Vagina (tissue), 2 donors: ENCODE measurements at places on chromosomes 1 and 21.

DNA sequence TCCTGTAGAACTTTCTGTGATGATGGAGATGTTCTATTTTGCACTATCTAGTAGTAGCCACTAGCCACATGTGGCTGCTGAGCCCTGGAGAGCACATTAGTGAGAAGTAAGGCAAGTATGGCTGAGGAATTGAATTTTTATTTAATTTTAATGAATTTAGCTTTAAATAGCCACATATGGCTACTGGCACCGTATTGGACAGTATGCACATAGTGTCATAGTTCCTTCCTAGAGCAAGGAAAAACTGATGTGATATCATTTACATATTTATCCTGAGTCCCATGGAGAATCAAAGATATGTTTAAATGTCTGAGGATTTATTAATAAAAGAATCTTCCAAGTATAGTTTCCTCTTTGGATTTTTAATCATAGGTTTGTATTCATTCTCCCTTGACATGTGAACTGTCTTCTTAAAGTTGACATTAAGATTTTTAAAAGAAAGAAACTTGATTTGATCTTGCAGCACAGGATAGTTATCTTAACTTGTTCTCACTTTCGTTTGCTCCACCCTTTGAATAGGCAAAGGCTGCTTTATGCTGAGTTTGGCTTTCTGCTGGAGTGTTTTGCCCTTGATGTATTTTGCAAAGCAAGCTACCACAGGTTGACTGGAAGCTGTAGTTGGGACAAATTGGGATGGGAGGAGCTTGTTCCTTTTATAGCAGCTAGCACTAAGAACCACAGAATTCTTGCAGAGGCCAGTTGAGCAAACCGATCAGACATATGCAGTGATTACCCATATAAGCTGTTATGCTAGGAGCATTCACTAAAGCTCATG, 129.7 kb downstream of the VPS13D start:
- no peak for DNase-seq

DNA sequence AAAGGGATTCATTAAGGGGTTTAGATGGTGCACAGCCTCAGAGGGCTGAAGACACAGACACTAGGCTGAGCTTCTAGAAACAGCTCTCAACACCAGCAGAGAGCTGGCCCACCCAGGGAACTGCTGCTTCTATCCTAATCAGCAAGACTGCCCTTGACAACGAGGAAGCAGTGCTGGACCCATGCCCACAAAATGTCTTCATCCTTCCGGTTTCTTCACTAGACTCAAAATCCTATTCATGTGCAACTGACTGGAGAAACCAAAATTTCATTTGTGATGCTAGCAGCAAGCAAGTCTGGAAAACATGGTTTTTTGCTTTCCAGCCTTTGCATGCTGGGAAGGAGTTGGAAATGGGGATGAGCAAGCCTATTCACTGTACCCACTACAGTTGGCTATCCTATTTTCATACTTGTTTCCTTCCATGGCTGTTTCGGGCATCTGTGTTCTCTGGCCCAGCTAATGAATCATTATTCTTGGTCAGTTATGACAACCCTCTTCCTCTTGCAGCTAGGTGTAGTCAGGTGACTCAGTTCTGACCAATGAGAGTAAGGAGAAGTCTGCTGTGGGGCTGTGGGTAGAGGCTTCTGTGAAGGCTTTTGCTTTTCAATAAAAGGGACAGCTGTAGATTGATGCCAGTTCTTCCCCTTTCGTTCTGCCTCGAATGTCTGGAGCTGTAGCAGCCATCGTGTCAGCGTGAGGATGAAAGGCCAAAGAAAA, 14.6 kb upstream of the TMEM61 start:
- no peak for DNase-seq

GRCh38 chr1:227317011-227317451, 1.3 kb downstream of the CDC42BPA start:
- DNase-seq: no peak

- no peak for DNase-seq
These were observed 15.7 kb upstream of the FGR start for GRCh38 chr1:27650539-27651175.

DNA sequence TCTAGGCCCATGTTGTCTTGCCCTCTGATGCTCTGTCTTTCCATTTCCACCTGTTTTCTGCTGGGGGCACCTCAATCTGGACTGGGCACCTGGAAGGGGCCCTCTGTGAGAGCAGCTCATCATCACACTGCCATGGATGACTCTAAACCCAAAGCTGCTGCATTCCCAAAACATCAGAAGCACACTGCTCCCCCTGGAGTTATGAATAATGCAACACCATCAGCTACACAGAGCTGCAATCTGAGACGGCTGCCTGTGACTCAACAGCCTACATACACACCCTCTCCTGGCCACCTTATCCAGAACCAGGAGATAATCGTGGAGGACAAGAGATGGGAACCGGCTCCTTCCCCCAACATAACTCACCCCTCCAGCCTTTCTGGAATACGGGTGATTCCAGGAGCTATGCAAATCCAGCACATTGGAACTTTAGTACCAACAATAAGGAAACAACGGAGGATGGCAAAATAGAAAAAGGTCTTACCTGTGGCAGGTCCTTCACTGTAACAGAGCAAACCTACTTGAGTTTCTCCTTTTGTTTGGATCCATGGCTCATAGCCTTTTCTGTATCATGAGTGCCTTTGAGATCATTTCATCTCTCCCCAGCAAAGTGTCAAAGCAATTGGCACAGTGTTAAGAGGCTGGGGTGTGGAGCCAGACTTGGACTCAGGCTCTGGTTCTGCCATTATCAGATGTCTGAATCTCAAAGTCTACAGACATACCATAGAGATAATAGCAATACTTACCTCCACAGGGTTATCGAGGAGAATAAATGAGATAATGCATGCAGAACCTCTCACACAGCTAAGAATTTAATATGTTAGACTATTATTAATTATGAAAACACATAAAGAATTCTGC, 29.3 kb downstream of the AK2 start:
- DNase-seq: peak; percentile 65

DNA sequence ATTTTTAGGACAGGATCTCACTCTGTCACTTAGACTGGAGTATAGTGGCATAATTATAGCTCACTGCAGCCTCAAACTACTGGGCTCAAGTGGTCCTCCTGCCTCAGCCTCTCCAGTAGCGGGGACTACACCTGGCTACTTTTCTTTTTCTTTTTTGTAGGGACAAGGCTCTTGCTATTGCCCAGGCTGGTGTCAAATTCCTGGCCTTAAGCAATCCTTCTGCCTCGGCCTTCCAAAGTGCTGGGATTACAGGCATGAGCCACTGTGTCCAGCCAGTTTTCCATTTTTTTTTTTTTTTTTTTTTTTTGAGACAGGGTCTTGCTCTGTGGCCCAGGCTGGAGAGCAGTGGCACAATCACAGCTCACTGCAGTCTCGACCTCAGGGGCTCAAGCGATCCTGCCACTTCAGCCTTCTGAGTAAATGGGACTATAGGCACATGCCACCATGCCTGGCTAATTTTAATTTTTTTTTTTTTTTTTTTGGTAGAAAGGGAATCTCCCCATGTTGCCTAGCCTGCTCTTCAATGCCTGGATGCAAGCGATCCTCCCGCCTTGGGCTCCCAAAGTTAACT, 20.6 kb upstream of the CEP85 start:
- no peak for DNase-seq

GRCh38 chr1:25922971-25923552, 16.8 kb upstream of the STMN1 start:
- no peak for DNase-seq
